Thoracic aorta (tissue), 2 donors: ENCODE measurements at places on chromosomes 2 and 18.

- H3K27me3 ChIP-seq: no peaks in the 10 kb centered on the region
- no peak overlapping the region for H3K27ac ChIP-seq
- no peaks in the 10 kb centered on the region for H3K4me1 ChIP-seq
Observed at GRCh38 chr2:139967665-139968064, 1187.5 kb upstream of the NXPH2 start.

DNA sequence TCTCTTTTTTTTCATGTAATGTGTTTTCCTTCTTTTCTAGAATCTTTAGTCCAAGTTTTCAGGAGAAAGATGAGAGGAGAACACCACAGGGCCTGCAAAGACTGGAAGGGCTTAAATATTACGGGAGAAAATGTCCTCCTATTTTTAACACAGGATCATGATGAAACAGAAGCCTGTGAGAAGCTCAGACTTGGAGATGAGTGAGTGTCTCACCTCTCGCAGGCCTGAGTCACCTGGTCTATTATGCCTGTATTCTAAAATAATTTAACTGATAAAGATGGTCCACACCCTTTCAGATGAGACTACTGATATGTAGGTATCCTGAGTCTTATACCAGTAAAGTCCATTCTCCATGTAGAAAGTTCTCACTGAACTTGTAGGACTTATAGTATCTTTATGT, 143.2 kb downstream of the EPHA4 start:
- no peaks in the 10 kb centered on the region for H3K4me1 ChIP-seq
- H3K4me3 ChIP-seq: no peak overlapping the region
- H3K36me3 ChIP-seq: no peaks in the 10 kb centered on the region
- no peak overlapping the region for H3K27ac ChIP-seq
- H3K27me3 ChIP-seq: no peaks in the 10 kb centered on the region

- H3K27ac ChIP-seq: no peak overlapping the region
- no peaks in the 10 kb centered on the region for H3K36me3 ChIP-seq
- DNase-seq: no peak
- H3K4me3 ChIP-seq: no peak overlapping the region
- no peaks in the 10 kb centered on the region for H3K4me1 ChIP-seq
Observed at GRCh38 chr18:67373636-67374035, 142.9 kb downstream of the DSEL start.

DNA sequence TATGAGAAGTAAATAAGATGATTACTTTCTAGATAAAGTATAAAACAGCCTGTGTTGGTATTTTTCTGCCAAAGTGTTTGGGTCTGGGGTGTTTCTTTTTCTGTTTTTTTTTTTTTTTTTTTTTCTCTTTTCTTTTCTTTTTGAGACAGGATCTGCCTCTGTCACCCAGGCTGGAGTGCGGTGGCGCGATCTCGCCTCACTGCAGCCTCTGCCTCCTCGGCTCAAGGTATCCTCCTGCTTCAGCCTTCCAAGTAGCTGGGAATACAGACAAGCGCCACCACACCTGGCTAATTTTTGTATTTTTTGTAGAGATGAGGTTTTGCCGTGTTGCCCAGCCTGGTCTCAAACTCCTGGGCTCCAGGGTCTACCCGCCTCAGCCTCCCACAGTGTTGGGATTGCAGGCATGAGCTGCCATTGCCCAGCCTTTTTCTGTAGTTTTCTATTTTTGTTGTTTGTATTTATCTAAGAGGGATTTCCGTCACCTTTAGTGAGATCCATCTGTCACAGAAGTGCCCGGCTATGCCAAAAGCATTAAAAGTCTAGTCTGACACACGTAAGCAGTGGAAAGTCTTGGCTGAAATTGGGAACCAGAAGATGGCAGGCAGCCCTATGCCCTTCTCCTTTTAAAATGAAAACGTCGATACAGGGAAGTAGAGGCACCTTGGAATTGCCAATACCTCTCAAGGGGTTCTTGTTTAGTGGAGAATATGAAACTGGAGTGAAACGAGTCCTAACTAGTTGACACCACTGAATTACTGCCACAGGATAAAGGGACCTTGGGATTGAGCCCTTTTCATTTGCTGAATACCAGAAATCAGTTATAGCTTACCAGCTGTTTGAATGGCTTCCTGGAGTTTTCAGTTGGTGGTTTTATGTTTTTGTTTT, 14.0 kb downstream of the UGP2 start:
- H3K27me3 ChIP-seq: no peaks in the 10 kb centered on the region
- peaks cover 24% of the 10 kb centered on the region for H3K36me3 ChIP-seq
- peak overlapping the region; percentile 8 for H3K27ac ChIP-seq
- no peak overlapping the region for H3K4me3 ChIP-seq
- DNase-seq: no peak

GRCh38 chr18:50902797-50903196, 23.9 kb downstream of the ME2 start:
- DNase-seq: no peak
- no peak overlapping the region for H3K4me3 ChIP-seq
- no peaks in the 10 kb centered on the region for H3K4me1 ChIP-seq
- no peaks in the 10 kb centered on the region for H3K36me3 ChIP-seq

GRCh38 chr2:26144031-26144430, 28.9 kb upstream of the GAREM2 start:
- H3K27ac ChIP-seq: no peak overlapping the region
- no peaks in the 10 kb centered on the region for H3K36me3 ChIP-seq
- H3K4me3 ChIP-seq: no peak overlapping the region
- no peak for DNase-seq
- H3K27me3 ChIP-seq: no peaks in the 10 kb centered on the region
- no peaks in the 10 kb centered on the region for H3K4me1 ChIP-seq

DNA sequence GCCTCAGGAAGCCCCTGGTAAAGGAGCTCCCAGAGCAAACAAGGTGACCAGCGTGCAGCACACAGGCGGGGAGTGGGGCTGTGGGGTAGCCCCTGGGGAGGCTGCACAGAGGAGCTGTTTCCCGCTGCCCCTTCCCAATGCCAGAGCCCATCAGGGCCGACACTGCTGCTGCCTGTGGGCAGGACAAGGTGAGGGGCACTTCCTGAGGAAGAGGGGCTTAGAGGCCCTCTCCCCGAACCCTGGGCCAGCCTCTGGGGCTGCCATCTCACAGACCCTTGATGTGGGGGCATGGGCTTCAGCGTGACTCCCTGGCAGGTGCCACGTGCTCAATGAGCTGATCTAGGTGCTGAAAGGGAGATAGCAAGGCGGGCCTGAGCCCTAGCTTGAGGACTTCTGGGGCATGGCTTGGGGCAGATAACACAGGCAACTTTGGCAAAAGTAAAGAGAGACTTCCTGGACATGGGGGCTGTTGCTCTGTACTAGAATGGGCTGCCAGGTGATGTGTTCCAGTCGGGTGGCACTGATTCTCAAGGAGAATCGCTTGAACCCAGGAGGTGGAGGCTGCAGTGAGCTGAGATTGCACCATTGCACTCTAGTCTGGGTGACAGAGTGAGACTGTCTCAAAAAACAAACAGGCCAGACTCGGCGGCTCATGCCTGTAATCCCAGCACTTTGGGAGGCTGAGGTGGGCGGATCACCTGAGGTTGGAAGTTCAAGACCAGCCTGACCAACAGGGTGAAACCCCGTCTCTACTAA, 9.9 kb upstream of the KLF11 start:
- peaks cover 18% of the 10 kb centered on the region for H3K4me1 ChIP-seq
- no peaks in the 10 kb centered on the region for H3K27me3 ChIP-seq
- DNase-seq: no peak
- H3K27ac ChIP-seq: no peak overlapping the region
- H3K36me3 ChIP-seq: no peaks in the 10 kb centered on the region
